ENCODE measurements at places on chromosomes 11 and 22.

- no peak for DNase-seq
Observed at GRCh38 chr11:61725781-61726231, 26.6 kb upstream of the MYRF start.

GRCh38 chr11:16242806-16243205 is 113.5 kb downstream of the SOX6 start:
- DNase-seq, result no peak

GRCh38 chr11:117945047-117945810 is 16.0 kb upstream of the TMPRSS13 start:
- no peak for DNase-seq

- DNase-seq, result no peak
Observed at GRCh38 chr11:102414559-102414958, 38.0 kb downstream of the TMEM123 start.

- DNase-seq, result no peak
Observed at GRCh38 chr11:110432713-110433392, 3.1 kb downstream of the FDX1 start.

- DNase-seq, result no peak
Observed at GRCh38 chr11:110447343-110447742, 17.6 kb downstream of the FDX1 start.

GRCh38 chr11:59183771-59184170 is 11.8 kb downstream of the DTX4 start:
- no peak for DNase-seq

GRCh38 chr11:66044757-66045156 is 4.2 kb downstream of the GAL3ST3 start:
- DNase-seq, result no peak
